M059J (cell line): ENCODE measurements at places on chromosomes 1 and 21.

DNA sequence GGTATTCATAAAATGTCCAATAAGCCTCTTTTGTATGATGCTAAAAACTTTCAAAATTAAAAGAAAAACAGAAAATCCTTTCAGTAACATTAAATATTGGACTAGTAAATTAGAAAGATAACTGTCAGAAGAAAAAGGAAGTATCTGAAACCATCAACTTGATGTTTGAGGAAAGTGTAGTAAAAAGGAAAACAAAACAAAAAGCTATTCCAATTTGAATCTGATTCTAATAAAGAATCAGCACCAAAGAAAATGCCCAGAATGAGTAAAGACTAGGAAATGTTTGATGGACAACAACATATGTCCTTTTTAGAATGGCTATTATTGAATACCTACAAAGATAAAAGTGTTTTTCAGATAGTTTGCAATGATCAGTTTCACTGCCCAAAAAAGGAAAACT lies 79.9 kb upstream of the RBM34 start:
- DNase-seq, result no peak

GRCh38 chr1:67578397-67579020 lies 106.5 kb upstream of the GADD45A start:
- no peak for DNase-seq

GRCh38 chr1:2650967-2651645 lies 18.3 kb upstream of the MMEL1 start:
- no peak for DNase-seq

GRCh38 chr1:20666804-20667203 lies 5.6 kb upstream of the DDOST start:
- DNase-seq, result peak; percentile 56
